ENCODE measurements at places on chromosomes 5 and 9.

- DNase-seq = no peak
Measured at GRCh38 chr5:80926536-80926935, 33.6 kb upstream of the RASGRF2 start.

DNA sequence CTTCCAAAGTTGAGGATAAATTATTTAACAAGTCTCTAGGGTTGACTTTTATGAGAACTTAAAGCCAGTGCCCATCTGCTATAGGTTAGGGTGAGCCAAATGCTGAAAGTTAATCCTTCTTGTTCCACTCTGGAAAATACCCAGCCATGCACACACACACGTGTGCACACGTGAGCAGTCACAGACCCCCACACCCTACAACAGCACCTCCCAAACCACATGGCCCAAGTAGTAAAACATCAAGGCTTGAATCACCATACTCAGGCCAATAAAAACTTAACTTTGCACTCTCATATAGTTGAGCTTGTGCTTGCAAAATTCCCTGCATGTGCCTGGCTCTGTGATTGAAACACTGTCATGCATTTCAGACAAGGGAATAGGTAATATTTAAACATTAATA, 467.6 kb downstream of the ARHGEF28 start:
- no peak for DNase-seq

- peak; percentile 19 for DNase-seq
Measured at GRCh38 chr5:119031011-119031886, 39.6 kb upstream of the DMXL1 start.

- no peak for DNase-seq
Measured at GRCh38 chr5:54090495-54091120, 219.8 kb downstream of the ARL15 start.

DNA sequence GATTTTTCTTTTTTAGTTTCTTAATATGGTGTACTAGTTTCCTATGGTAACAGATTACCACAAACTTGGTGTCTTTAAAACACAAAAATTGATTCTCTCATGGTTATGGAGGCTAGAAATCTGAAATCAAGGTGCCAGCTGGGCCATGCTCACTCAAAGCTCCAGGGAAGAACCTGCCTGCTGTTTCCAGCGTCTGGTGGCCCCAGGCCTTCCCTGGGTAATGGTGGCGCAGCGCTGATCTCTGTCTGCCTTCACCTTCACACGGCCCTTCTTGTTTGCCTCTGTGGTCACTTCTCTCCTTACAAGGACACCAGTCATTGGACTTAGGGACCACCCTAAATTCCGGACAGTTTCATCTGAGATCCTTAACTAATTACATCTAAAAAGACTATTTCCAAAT, 70.5 kb upstream of the GFPT2 start:
- no peak for DNase-seq

- no peak for DNase-seq
Measured at GRCh38 chr5:72474046-72474500, 33.1 kb downstream of the ZNF366 start.

DNA sequence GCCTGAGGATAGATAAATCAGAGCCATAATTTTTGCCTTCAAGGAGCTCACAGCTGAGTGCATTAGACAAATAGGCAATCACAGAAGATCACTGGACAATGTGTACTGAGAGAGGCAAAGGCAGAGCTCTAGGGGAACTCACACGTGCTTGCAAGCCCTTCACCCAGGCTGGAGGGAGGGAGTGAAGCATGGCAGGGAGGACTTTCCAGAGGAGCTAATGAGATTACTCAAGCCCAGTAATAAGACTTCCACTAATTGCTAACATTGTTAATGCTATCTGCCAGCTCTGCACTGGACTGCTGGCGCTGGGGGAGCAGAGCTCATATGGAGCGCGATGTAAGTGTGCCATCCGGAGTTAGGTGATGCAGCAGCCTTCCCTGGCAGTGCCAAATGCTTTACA, 408.4 kb downstream of the NTRK2 start:
- DNase-seq = no peak

DNA sequence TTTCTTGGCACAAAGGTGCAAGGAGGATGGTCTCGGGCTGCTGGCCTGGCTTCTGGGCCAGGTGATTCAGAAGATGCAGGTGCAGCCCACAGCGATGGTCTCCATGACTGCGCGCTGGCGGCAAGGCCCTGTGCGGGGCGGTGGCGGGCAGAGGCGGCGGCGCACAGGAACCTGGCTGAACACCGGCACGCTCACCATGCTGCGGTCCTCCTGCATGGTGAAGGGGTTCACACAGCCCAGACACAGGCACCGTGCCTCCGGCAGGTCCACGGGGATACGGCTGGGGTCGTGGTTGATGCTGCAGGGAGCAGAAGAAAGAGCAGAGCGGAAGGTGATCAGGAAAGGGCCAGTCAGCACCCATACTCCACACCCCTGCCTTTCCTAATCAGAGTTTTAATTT, 4.8 kb downstream of the IL17B start:
- no peak for DNase-seq

DNA sequence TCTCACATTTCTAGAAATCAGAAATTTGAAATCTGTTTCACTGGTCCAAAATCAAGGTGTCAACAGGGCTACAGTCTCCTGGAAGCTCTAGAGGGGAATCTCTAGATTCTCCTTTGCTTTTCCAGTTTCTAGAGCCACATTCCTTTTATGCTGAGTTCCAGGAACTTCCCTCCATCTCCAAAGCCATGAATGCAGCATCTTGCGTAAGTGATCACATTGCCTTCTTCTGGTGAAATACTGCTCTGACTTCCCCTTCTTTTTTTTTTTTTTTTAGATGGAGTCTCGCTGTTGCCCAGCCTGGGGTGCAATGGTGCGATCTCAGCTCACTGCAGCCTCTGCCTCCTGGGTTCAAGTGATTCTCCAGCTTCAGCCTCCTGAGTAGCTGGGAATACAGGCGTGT, 23.8 kb downstream of the GDA start:
- DNase-seq = no peak

DNA sequence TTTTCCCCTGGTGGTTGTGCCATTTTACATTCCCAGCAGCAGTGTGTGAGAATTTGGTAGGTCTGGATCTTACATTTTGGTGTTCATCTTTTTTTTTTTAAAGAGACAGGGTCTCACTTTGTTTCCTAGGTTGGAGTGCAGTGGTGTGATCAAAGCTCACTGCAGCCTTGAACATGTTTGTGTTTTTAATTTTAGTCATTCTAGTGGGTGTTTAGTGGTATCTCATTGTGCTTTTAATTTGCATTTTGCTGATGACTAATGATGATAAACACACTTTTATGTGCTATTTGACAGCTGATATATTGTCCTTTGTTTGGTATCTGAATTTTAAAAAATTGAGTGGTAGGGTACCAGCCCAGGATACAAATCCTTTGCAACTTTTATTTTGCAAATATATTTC, 53.4 kb upstream of the POMT1 start:
- DNase-seq = no peak

DNA sequence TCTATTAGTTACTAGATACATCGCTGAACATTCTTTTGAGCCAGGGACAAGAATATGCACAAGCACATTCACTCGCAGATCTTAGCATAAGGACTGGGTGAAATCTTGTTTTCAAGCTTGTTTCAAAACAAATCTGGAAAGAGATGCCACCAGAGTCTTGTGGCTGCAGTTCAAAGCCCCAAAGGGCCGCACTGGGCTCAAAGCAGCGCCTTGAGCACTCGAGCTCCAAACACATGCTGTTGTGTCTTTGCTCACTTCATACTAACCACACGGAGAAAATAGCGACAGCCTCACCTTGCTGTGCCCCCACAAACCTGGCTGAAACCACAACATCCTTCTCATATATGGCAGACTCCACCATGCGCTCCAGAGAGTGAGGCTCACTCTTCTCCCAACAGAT, 34.2 kb upstream of the IL7R start:
- DNase-seq = peak; percentile 56

GRCh38 chr9:34642679-34643078, 3.8 kb upstream of the GALT start:
- no peak for DNase-seq

DNA sequence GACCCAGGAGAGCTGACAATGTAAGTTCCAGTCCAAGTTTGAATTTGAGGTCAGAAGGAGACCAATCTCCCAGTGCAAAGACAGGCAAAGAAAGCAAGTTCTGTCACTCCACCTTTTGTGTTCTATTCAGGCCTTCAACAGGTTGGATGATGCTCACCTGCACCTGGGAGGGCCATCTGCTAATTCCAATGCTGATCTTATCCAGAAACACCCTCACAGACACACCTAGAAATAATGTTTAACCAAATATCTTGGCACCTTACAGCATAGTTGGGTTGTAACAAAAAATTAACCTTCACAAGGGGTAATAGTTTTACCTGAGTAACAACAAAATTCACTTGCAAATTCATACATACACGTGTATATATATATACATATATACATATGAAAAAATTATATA, 190.8 kb downstream of the DIRAS2 start:
- DNase-seq = no peak

DNA sequence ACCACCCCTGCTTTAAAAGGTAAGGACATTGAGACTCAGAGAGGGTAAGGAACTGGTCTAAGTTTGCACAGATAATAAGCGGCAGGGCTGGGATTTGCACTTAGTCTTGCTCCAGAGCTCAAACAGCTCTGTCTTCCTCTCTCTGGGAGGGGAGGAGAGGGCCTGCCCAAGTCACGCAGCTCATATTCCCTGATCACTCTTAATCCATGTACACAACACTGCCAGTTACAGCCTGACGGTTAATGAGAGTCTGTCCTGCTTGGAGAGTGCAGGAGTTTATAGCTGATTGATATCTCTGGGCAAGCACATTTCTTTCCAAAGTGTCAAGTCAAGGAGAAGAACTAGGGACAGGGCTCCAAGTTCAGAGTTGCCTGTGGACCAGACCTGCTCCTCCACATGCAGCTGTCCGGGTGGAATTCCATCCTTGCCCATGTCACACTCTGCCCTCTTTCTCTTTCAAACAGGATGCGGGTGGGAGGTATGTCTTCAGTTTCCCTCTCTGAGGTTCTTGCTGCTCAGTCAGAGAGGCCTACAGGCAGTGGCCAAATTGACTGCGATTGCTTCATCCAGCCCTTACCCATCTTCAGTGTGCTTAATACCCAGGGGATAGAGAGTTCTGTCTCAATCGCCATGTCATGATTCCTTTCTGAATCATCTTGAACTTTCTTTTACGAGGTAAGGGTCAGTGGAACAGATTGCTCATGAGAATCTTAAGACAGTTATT, 54.5 kb downstream of the GALNT12 start:
- DNase-seq = no peak

DNA sequence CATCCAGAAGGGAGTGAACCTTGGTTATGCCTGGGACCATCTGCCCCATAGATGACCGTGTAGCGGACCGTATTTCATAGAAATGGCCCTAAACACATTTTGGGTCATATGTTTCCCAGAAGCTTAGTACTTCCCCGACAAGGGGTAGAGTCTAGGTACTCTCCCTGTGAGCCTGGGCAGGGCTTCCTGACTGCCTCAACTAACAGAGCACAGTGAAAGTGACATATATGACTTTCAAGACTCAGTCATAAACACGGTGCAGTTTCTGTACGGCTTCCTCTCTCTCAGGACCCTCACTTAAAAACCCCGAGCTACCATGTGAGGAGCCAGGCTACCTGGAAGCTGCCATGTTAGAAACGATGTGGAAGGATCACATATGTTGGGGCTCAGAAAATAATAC, 20.9 kb downstream of the C9orf57 start:
- no peak for DNase-seq

- DNase-seq = no peak
Measured at GRCh38 chr9:88344013-88344412, 44.2 kb upstream of the SPIN1 start.

DNA sequence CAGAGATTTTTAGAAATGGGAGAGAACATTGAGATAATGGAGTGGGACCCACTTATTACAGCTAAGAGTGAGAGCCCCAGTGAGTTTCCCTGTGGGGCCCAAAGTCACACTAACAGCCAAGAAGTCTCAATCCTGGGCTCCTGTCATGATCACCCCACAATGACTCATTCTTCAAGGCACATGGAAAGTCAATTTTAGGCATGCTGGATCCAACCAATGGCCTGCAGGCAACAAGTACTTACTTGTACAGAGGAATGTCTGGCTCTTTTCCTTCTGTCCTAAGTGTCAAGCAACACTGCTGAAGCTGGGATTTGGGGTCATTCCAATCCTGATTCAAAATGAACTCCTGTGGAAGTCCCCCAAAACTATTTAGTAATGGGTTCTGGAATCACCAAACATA, 123.1 kb downstream of the DROSHA start:
- DNase-seq = no peak

- no peak for DNase-seq
Measured at GRCh38 chr9:21801683-21802417, 586 bp upstream of the MTAP start.

- DNase-seq = no peak
Measured at GRCh38 chr9:13807118-13807517, 506.8 kb downstream of the NFIB start.

- no peak for DNase-seq
Measured at GRCh38 chr5:72296256-72296655, 23.8 kb downstream of the MRPS27 start.

GRCh38 chr9:21016701-21017491, 14.5 kb downstream of the HACD4 start:
- no peak for DNase-seq

DNA sequence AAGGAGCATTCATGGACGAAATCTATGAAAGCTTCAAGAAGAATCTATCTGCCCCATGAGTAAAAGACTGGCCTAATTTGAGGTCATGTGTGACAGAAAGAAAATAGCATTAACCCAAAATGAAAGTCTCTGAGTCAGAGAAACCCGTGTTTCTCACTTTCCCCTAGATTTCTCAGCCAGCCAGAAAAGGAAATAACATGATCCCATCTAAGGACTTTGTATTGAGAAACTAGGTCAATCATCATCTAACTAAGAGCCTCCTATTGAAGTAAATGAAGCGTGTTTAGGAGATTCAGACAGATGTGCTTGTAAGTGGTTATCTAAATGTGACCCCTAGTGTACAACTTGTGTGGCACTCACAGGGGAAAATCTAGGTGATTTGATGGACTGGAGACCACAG, 77.3 kb upstream of the ZNF366 start:
- peak; percentile 1 for DNase-seq

DNA sequence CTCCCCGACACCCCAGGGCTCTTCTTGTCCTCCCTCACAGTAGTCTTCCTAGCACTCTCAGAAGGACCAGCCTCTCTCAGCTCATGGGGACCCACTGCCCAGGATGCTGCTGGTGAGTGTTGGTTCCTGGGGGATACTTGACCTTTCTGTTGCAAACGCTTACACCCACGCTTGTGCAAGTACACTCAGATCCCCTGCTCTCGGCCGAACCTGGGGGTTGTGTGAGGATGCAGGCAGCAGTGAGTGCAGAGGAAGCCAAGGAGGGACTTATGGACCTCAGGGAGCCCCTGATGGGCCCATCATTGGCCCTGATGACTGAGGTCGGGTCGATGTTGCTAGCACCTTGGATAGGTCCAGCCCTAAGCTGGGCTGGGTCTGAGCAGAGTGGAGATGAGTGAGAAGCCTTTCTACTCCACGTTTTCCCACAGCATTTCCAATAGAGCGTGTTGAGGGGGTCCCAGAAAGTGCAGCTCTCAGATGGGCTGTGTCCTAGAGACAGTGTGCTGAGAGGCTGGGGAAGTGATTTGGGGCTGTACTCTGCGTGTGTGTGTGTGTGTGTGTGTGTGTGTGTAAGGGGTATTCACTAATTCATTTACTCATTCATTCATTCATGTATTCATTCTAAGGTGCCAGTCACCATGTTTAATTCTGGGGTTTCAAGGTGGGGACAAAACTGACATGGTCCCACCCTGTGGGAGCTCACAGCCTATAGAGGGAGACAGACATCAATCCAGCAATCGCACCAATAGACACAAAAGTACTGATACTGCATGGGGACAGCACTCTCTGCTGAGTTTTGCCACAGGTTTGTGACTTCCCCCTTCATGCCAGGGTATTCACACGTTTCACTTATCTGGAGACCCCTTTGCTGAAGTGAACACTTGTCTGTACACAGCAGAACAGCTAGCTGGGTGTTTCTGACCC, 25.2 kb upstream of the PITX1 start:
- DNase-seq = no peak
